ENCODE measurements at places on chromosomes 16 and 17. TPM values are rescaled to one million over a fixed set of nuclear protein-coding genes. Genes with fewer than 3 reads are reported as not detected.

GRCh38 chr17:67245694-67246402 lies 852 bp upstream of the HELZ start:
- DNase-seq = peak; percentile 19

DNA sequence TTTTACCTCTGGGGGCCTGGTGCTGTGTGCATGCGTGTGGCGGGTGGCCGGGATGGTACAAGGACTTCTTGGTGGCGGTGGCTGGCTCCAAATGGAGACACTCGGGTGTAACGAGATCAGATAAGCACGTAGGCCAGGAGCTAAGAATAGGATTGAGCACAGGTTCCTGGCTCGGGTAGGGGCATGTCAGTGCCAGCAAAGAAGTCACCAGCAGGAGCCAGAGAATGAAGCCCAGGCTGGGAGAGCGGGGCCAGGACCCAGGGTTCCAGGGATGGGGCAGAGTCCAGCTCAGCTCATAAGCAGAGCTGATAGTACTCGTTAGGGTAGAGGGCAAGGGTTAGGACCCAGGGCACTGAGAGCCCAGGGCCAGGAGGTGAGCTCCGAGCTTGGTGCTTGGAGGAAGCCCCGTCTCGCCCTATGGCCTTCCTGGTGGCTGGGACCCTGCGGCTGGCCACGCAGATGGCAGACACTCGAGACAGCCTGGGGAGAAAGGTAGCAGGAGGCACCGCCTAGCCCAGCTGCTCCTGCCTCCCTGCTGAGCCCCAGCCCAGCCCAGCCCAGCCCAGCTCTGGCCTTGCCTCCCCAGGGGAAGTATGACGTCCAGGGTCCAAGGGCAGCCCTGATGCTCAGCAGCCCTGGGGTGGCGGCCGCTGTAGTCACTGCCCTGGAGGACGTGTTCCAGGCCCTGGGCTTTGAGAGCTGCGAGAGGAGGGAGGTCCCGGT lies 8.9 kb downstream of the ZNF213 start:
- no peak for DNase-seq

- no peak for DNase-seq
These were observed 1.2 kb downstream of the HOXB1 start for GRCh38 chr17:48529683-48530009.

Gene GFAP
- 2,660 TPM for total RNA-seq

DNA sequence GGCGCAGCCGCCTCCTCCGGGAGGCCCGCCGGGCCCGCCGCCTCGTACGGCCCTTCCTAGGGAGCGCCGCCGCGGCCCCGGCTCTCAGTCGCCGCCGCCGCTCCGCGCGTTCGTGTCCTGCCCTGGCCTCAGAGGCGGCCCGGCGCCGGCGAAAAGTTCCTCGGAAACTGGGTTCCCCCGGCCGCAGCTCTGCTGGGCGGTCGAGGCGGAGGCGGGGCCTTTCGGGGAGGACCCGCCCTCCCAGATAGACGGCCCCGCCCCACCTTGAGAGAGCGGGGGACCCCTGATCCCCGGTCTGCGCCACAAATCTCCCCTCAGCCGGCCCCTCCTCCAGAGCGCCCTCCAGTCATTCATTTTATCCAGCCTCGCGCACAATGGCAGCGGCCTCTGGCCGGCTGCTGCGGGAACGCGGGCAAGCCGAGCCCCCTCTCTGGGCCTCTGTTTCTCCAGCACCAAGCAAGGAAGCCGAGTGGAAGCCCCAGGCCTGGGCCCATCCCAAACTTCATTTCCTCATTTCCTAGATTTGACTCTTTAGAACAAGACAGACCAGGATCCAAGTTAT lies at the start of gene SREBF1:
TSS of gene SREBF1 (minus strand) at position 169 of the 562 bp plus-strand sequence. CDS start 169 bp downstream, outside the sequence.
- DNase-seq = peak; percentile 79
